ENCODE measurements at places on chromosomes 11 and 22.

GRCh38 chr11:13924801-13925327, 37.7 kb upstream of the SPON1 start:
- DNase-seq = no peak

- no peak for DNase-seq
These were observed 1.8 kb downstream of the TLCD5 start for GRCh38 chr11:120326845-120327281.

DNA sequence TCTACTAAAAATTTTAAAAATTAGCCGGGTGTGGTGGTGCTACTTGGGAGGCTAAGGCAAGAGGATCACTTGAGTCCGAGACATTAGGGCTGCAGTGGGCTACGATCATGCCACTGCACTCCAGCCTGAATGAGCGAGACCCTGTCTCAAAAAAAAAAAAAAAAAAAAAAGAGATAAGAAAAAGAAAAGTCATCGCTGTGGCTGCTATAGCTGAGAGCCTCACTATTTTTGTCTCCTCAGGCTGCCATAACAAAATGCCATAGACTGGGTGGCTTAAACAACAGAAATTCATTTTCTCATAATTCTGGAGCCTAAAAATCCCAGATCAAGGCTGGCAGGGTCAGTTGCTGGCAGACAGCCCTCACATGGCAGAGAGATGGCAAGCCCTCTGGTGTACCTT, 30.1 kb upstream of the DEPDC7 start:
- DNase-seq = no peak

DNA sequence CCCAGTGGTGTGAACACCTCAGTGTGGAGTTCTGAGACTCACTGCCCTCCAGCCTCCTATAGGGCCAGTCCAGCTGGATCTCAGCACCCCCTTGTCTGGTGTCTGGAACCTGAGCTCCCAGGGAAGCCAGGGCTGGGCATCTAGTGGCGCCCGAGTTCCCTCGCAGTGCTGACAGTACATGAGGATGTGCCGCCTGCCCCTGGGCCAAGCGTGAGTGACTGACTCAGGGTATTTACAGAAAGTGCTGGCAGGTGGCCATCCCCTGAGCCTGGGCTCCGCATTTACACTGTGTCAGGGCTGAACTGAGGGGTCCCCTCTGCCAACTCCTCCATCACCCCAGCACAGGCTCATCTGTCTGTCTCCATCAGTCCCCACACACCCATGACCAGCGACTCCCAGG, 185.3 kb downstream of the BRD1 start:
- DNase-seq = no peak

DNA sequence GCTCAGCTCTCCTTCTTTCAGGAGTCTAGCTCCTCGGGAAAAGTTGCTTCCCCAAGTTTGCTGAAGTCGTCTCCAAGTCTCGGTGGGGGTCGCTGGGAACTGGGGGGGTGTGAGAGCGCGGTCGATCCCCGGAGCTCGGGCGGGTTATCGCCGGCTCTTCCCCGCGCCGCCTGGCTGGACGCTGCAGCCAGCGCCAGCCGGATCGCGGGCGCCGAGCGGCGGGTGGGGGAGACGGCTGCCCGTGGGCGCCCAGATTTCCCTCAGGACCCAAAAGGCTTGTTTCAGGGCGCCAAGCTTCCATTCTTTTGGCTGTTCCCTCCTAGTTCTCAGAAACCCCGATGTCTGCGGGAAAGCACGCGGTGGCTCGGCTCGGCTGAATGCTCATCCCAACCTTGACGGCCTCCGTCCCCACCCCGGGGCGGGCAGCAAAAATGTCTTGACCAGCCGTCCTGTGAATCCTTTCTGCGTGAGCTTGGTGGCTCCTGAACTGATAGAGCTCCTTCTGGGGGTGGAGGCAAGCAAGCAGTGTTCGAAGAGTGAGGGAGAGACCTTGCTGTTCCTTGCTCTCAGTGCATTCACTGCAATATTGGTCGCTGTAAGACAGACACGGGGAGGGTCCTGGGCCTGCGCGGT, 1.7 kb downstream of the ZBTB16 start:
- DNase-seq = no peak

DNA sequence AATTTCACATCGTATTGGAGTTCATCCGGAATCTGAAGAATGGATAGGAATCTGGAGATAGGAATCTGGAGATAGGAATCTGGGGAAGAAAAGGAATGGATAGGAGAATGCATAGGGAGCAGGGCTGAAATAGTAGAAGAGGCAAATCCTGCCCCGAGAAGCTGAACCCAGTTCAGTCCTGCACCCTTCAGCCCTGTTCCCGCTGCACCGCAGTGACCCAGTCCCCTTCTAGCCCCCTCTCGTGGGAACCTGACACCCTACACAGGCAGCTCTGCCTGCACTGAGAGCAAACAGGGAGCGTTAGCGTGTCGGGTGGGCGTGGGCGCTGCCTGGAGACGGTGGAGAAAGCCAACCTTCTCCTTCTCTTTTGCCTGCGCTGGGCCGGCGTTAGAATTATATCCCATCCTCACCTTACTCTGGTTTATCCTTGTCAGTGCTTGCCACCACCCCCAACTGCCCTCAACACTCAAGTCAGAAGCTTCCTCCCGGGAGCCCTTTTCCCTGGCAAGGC, 1.0 kb upstream of the CCKBR start:
- DNase-seq = no peak

Data from stimulated activated CD4-positive, alpha-beta T cell treated with anti-CD3 and anti-CD28 coated beads, TNF-alpha, amount 100 ng/mL, for 4 hours (primary cell).